ENCODE measurements at places on chromosomes 16 and 17.

DNA sequence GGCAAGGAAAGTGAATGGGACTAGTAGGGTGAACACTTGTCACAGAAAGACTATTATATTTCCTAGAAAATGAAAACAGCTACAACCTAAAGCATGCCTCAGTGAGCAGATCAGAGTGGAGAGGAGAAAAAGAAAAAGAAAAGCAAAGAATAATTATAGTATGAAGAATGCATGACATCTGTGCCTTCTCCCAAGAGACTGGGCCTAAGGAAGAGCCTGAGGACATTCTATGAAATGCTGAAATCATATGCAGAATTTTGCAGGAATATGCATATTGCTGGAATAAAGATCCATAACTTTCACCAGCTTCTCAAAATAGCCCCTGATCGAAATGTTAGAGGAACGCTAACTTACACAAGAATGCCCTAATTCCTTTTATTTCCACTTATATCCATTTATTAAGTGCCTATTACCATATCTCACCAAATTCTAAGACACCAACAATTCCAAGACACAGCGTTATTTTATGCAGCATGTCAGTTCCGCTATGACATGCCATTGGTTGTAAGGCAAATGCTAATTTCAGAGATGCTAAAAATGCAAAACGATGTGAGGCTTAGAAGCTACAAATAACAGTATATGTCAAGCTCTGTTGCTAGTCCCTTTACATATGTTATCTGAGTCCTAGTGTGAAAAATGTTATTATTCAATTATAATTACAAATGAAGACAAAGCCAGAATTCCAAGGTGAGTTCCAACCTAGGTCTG lies 171.0 kb downstream of the SLC39A11 start:
- no peak for DNase-seq

DNA sequence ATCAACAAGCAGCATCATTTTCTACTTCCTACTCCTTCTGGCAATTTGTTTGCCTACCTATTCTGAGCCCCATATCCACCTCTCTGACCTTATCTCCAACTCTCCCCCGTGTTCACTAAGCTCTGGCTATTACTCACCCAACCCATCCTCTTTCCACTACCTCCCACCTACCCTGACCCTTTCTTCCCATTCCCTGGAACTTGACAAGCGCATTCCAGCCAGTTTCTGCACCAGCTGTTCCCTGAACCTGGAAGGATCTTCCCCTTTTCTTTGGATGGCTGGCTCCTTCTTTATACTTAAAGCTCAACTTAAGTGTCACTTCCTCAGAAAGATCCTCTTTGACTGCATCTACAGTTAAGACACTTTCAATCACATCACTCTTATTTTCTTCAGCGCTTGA lies 2.2 kb downstream of the DCUN1D3 start:
- peak; percentile 16 for DNase-seq

DNA sequence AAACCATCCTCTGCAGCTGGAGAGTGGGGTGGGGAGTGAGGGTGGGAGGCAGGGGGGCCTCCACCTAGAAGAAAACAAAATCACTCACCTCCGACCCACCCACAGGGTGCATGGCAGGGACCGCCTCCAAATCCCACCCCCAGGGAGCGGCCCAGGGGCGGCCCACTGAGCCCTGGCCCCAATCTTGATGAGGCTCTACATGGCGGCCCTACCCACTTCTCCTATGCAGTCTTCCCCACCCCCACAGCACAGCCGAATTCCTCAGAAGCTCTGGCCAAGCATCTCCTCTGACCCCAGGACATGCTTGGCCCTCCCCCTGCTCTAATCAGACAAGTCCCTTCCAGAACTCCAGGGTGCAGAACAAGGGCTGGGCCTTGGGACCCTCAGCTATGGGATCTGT lies 18.2 kb upstream of the FASN start:
- no peak for DNase-seq

- peak; percentile 91 for DNase-seq
These were observed 238.7 kb upstream of the CIBAR2 start for GRCh38 chr16:85350973-85351372.

DNA sequence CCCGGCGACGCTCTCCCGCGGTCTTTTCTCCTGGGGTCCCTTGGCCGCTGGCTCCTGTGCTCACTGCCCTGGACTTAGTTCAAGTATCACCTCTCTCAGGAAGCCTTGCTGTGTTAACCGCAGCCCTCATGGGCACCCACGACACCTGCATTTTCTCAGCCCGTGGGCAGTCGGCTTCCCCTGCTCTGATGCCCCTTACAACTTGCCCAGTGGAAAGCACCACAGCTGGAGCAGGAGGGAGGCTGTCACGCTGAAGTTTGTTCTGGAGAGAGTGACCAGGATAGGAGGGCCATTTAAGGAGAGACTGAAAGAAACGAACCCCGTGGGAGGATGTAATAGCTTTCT lies 395 bp downstream of the STXBP4 start:
- DNase-seq: no peak

- DNase-seq: no peak
These were observed 168.0 kb downstream of the AATF start for GRCh38 chr17:37116671-37117185.

GRCh38 chr17:55564081-55564480 lies 52.8 kb upstream of the SMIM36 start:
- DNase-seq: no peak

All from RCC 7860 (cell line).